ENCODE measurements at places on chromosomes 7 and 10.

- no peak for DNase-seq
Observed at GRCh38 chr7:71414490-71414889, 282.5 kb downstream of the GALNT17 start.

GRCh38 chr10:18918532-18918931 lies 130.1 kb upstream of the MALRD1 start:
- DNase-seq: no peak

DNA sequence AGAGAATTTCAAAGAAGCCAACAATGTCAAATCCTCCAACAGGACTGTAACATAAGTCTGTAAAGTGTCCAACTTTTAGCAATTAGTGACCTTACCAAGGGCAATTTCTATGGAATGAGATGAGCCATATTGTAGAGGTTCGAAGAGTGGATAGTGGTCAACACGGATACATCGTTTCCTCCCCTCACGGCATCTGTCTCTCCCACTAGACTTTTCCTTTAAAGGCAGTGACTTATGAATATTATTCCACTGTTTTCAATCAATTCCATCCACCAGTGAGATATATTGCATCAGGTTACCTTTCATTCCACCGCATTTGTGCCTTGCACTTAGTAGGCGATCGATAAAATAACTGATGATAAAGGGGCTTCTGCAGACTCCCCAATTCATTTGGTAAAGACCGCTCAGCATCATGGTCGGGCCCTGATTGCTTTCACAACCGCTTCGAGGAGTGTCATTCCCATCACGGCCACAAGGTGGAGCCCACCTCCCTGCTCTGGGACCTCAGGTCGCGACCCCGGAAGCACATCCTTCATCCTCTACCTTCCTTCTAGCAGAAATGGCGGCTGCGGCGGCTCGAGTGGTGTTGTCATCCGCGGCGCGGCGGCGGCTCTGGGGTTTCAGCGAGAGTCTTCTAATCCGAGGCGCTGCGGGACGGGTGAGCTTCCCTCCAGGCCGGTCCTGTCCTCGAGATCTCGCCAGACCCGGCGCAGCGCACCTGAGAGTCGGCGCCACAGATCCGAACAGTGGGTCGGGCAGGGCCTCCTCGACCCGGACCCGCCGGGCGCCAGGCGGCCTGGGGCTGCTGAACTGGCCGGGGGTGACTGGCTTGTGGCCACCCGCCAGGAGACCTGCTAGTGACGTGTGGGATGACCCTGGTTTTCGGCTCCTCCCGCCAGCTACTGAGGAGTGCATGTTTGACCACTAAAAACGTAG lies at the start of gene PMPCB:
TSS of gene PMPCB (plus strand) at position 535 of the 936 bp plus-strand sequence. CDS start at position 560, 25 bp downstream.
- DNase-seq: peak; percentile 93

- no peak for DNase-seq
Observed at GRCh38 chr10:33287112-33287511, 47.4 kb downstream of the NRP1 start.

DNA sequence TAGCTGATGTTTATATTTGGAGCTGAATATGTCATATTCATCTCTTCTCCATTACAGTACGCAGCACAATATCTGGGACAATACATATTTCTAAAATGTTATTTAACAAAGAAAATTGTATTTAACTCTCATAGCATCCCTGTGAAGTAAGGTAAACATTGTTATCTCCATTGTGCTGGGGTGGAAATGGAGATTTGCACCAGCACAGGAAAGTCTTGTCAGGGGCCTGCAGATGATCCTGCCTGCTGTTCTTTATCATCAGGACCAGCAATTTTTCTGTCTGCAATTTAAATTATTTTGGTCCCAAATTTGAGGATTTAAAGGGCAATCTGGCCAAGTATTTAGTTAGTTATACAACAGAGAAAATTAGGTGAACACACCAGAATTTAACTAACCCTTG lies 144.4 kb downstream of the CPED1 start:
- no peak for DNase-seq

GRCh38 chr10:93438613-93439253 lies 43.4 kb downstream of the MYOF start:
- no peak for DNase-seq

- DNase-seq: peak; percentile 61
Observed at GRCh38 chr10:4661511-4662255, 164.3 kb upstream of the AKR1E2 start.

All from LHCN-M2 (cell line).